ENCODE measurements at places on chromosomes 1 and 21.

- DNase-seq: peak; percentile 71
Measured at GRCh38 chr1:152858062-152858461, 1.7 kb upstream of the LCE7A start.

- no peak for DNase-seq
Measured at GRCh38 chr1:53377438-53377841, 49.6 kb upstream of the LRP8 start.

DNA sequence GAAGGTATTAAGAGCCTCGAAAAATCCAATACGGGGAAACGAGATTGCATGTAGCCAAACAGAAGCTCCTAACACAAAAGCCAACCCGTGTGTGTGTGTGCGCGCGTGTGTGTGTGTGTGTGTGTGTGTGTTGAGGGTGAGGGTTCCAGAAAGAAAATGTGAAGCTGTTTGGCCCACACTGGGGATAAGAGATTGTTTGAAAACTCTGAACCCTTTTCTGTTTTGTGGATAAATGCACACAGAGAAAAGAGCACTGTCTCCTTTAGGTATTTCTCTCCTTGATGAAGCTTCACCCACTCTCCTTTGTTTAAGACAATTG lies 1.9 kb downstream of the WLS start:
- DNase-seq: no peak

- DNase-seq: no peak
Measured at GRCh38 chr1:34235594-34235993, 58.9 kb downstream of the C1orf94 start.

- DNase-seq: no peak
Measured at GRCh38 chr1:45879885-45880598, 76.6 kb downstream of the MAST2 start.

DNA sequence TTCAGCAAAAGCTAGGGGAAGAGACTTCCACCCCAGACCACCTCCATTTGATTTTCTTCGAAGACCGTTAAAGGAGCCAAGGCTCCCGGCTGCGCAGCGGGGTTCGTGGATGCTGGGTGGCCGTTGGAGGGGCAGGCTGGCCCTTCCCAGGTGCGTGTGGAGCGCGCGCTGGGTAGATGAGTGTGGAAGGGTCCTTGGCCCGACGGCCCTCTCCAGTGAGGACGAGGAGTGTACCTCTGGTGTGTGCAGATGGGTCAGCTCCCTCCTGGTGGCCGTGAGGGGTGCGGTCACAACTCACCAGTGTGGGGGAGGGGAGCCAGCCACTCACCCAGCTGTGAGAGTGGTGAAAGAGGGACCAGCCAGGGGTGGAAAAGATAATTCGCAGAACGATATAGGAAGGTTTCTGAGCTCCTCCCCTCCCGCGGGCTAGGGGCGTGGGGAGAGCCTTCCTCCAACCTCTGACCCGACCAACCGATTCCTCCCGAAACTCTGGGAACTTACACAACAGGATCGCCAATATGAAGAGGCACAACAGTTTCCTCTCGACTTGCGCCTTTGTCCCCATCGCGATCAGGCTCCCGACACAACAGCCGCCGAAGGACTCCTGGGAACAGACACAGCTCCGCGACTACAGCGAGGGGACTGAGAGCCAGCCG lies at the start of gene F11R:
Gene F11R (minus strand): TSS at position 644 of the 656 bp plus-strand sequence. CDS start 79 bp downstream, at position 565.
- DNase-seq: no peak

GRCh38 chr1:208369658-208370057 lies 125.5 kb upstream of the PLXNA2 start:
- no peak for DNase-seq

DNA sequence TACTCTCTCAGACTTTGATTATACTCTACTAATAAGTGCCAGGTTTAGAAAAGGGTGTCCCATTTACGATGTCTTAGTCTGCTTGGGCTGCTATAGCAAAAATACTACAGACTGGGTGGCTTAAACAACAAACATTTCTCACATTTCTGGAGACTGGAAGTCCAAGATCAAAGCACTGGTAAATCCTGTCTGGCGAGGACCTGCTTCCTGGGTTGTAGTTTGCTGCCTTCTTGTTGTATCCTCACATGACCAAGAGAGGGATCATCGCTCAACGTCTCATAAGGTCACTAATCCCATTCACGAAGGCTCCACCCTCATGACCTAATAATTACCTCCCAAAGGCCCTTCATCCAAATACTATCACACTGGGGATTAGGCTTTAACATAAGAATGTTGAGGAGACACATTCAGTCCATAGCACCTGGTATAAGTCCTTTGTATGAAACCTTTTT lies 12.0 kb downstream of the PRDX6 start:
- DNase-seq: no peak

GRCh38 chr1:23344987-23345472 lies 946 bp upstream of the HNRNPR start:
- no peak for DNase-seq
